ENCODE measurements at places on chromosomes 3 and 15.

- no peak for DNase-seq
Observed at GRCh38 chr3:127002195-127003174, 19.6 kb downstream of the PLXNA1 start.

DNA sequence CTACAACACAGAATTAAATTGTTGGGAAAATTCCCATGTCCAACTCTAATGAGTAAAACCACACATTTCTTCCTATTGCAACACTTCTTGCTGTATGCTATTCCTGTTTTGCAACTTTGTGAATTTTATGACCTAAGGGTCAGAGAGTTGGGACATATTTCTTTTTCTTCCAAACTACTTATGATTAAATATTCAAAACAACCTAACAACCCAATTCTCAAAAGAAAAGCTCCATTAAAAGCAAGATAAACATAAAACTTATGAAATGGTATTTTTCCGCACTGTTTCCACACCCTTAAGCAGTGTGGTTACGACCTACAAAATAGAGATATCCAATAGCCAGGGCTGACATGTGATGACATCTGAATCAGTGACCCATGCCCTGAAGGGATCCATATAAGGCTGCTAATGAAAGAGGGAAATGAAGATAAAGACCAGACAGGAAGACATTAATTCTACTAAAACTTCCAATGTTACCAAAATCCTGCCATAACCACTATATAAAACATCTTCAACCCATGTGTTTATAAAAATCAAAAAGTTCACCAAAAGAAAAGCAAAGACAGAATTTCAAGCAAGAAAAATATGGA is 45.6 kb downstream of the DMXL2 start:
- DNase-seq: no peak

DNA sequence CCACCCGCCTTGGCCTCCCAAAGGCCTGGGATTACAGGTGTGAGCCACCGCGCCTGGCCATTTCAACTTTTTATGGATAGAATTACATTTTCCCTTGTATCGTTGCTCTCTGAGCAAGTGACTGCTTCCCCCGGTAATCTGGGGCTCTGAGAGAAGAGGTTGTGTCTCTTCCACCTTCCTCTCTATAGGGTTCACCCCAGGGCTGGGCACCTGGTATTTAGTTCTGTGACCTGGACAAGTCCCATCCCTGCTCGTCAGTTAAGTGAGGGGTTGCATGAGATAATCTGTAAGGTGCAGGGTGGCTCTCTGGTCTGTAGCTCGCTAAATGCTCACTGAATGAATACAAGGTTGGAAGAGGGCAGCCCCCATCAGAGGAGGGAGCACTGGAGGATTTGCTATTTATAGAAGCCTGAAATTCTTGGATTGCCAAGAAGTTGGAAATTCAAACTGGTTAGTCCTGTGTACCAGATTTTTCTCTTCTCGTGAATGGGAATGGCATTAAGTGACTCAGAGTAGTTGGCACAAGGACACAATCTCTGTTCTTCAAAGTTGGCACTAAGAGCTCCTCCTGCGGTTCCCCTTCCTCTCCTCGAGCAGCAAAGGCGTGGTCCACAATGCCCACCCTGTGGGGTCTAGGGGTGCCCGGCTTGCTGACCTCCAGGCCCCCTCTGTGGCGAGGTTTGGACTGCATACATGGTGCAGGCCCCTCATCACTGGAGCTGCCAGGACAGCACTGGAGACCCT is 68.1 kb upstream of the DLG1 start:
- no peak for DNase-seq

DNA sequence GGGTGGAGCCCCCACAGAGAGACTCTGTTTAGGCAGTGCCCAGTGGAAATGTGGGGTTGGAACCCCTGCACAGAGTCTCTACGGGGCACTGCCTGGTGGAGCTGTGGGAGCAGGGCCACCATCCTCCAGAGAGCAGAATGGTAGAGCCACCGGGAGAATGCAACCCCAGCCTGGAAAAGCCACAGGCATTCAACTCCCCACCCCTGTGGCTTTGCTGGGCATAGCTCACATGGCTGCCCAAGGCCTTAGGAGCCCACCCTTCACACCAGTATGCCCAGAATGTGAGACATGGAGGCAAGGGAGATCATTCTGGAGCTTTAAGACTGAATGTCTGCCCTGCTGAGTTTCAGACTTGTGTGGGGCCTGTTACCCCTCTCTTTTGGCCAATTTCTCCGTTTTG is 19.0 kb upstream of the CHCHD6 start:
- DNase-seq: no peak

DNA sequence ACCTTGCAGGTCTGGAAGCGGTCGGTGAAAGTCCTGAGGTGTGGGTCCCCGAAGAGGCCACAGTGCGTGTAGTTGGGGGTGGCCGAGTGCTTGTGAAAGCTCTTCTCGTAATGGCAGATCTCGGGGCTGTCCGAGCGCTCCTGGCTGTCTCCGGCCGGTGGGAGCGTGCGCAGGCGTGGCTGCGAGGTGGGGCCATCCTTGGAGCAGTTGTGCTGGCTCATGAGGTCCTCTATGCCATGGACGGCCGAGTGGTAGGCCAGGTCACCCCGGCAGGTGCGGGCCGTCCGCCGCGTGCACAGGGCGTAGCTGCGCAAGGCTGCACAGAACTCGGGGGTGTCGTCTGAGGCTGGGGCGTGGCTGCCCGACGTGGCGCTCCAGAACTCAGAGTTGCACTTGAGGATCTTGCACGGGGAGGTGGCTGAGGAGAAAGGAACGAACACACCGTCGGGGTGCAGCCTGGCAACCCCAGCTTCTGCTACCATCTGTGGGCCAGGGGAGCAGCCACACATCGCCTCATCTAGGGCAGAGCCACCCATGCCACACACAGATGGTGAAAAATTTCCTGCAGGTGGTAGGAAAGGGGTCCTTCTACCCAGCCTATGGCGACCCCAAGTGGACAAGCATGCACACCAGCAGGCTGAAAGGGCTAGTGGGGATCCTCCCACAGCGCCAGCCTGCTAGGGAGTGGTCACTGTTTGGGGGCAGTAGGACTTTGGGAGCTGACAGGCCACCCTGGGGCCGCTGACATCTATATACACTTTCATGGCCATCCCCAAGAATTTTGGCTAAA is 36.7 kb downstream of the RGMA start:
- no peak for DNase-seq

GRCh38 chr3:106097817-106098435 is 229.1 kb upstream of the CBLB start:
- no peak for DNase-seq

- no peak for DNase-seq
Observed at GRCh38 chr3:112335434-112335781, 2.5 kb downstream of the CD200 start.

DNA sequence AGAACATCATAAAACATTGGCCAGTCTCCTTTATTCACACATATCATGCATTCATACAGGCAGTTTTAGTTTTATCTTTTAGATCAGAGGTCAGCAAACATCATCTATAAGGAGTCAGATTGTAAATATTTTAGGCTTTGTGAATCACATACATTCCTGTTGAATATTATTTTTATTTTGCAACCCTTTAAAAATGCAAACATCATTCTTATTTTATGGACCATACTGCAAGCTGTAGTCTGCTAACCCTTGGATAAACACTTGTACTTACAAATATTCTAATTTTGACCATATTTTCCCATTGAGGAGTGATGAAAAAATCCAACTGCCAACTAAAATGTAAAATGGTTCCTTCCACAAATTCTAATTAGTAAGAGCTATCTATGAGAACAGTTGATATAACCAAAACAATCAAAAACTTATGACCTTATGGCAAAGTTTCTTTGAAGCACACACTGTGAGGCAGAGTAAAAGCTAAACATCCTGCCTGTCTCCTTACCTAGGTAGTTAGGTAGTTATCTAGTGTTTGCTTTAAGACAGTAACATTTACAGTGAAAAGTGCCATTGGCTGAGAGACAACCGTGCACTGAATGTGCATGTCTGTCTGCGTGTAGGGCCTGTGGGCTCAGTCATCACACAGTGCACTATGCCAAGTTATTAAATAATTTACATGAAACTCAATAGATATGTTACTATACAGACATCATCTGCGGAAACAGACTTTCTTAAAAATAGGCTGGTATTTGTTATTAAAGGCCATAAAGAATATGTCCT is 57.7 kb downstream of the PIK3R4 start:
- no peak for DNase-seq

GRCh38 chr3:36394176-36394575 is 13.9 kb downstream of the STAC start:
- no peak for DNase-seq

DNA sequence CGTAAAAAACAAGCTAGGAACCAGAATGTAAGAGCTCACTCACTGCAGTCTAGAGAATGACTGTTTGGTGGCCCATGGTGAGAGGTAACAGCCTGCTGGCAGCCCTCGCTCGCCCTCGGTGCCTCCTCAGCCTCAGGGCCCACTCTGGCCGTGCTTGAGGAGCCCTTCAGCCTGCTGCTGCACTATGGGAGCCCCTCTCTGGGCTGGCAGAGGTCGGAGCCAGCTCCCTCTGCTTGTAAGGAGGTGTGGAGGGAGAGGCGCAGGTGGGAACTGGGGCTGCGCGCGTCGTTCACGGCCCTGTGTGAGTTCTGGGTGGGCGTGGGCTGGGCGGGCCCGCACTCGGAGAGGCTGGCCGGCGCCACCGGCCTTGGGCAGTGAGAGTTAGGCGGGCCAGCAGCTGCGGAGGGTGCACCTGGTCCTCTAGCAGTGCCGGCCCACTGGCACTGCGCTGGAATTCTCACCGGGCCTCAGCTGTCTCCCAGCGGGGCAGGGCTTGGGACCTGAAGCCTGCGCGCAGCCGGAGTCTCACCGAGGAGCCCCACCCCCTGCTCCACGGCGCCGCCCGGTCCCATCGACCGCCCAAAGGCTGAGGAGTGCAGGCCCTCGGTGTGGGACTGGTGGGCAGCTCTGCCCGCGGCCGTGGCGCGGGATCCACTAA is 420.6 kb downstream of the RBMS3 start:
- no peak for DNase-seq

DNA sequence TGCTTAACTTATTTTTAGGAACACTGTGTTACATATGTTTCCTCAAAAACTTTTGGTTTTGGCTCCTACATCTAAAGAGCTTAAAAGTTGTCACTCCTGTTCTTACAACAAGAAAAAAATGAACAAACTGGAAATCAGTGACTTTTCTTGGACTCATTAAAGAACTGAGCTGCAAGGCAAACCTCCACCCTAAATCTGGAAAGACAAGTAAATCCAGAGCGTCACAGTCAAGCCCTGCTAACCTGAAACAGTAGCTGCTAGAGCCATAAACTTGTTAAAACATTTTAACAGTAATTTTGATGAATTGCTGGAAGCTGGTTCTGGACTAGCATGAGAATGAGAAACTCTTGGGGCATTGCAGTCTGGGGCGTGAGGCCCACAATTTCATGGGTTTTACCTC is 350.5 kb upstream of the COL8A1 start:
- no peak for DNase-seq

DNA sequence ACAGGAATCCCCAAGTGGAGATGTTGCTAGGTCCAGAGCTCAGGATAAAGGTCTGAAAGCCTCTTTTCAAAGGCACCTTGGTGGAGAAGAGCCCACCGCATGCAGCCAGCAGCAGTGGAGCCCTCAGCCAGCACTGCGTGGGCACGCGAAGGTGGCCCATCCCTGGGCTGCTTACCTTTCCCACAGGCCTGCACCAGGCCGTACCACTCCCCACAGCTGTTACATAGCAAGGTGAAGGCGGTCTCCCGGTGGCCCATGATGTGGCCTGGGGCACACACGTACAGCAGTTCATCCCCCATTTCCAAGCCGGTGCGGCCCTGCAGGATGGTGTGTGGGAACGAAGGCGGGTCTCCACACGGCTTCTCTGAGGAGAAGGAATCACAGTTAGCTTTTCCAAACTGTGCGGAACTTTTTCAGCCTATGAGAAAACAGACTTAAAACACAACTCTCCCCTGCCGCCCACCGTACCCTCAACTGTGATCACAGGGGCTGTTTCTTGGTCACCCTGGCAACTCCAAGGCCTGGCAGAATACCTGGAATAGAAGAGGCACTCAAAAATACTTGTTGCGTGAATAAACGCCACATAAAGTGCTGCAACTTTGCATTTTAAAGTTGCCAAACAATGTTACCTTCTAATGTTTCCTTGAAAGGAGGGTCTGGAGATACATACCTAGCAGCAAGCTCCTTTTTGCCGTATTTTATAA is 43.7 kb downstream of the SUSD5 start:
- no peak for DNase-seq

DNA sequence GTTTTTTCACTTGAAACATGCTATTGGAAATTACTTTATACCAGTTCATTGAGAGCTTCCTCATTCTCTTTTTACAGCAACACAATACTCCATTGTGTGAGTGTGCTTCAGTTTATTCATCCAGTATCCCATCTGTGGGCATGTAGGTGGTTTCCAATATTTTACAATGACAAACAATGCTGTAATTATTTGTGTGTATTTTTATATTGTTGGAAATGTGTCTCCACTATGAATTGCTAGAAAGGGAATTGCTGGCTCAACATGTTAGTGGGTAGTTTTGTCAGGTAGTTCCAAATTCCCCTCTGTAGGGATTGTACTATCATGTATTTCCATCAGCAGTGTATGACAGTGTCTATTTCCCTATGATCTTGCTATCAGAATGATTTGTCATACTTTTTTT is 65.8 kb upstream of the MAGI1 start:
- no peak for DNase-seq

GRCh38 chr3:67593761-67594234 is 60.6 kb downstream of the SUCLG2 start:
- DNase-seq: no peak

- no peak for DNase-seq
Observed at GRCh38 chr3:172341482-172342059, 106.7 kb downstream of the GHSR start.

GRCh38 chr15:89095073-89095472 is 6.8 kb downstream of the ABHD2 start:
- DNase-seq: no peak

- DNase-seq: no peak
Observed at GRCh38 chr3:54527953-54528352, 399.9 kb downstream of the LRTM1 start.

DNA sequence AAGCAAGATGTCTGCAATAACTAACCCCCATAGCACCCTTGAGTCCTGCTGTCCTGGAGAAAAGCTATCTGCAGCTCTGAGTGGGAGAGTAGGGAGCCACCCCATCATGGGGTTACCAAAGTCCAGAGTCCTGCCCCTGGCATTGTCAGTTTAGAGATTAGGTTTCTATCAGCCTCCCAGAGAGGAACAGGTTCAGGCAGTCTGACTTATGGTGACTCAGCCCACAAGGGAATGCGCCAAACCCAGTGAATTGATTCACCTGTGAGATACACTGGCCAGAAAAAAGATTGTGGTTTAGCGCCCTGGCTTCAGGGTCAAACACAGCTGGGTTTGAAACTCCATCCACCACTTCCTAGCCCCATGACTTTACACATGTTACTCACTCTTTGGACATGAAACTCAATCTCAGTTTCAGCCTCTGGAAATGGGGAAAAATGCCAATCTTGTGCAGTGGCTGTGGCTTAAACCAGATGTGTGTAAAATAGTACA is 263.6 kb upstream of the HES1 start:
- no peak for DNase-seq

DNA sequence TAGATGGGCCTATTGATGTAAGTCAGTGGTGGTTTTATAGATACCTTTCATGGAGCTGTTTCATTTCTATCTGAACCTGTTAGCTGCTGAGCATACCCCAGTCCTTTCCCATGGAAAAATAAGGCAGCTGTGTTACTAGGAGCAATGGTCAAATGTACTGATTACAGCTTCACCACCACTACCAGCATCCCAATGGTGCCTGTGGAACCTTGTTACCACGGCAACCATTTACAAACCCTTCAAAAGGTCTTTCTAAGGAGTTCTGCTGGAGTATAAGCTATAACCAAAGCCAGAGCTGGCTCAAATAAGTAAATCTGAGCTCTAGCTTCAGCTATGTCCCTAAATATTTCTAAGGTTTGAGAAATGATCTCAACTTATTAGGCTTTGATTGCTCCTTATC is 133.4 kb upstream of the ACP3 start:
- DNase-seq: no peak

All from activated CD8-positive, alpha-beta memory T cell treated with anti-CD3 and anti-CD28 coated beads for 24 hours (primary cell).